H1 (cell line): ENCODE measurements at places on chromosomes 2 and 18.

DNA sequence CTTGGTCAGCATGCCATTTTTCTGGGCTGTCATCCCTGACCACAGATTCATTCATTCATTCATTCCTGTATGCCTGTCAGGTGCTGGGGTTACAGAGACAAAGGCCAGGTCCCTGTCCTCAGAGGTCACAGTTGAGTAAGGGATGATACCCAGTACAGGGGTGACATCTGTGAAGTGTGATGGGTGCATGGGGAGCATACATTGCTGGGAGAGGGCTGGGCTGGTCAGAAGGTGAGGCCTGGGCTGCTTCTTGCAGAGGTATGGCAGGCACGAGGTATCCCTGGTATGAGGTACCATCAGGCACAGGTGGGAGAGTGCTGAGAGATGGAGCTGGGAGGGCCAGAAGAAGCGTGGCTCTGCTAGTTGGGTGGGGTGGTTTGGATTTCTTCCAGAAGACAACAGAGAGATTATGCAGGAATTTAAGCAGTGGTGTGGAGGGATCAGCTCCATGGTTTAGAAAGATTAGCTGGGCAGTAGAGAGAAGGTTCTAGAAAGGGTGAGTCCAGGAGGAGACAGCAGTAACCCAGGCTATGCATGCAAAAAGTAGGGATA is 181.9 kb upstream of the HAAO start:
- DNase-seq = no peak

DNA sequence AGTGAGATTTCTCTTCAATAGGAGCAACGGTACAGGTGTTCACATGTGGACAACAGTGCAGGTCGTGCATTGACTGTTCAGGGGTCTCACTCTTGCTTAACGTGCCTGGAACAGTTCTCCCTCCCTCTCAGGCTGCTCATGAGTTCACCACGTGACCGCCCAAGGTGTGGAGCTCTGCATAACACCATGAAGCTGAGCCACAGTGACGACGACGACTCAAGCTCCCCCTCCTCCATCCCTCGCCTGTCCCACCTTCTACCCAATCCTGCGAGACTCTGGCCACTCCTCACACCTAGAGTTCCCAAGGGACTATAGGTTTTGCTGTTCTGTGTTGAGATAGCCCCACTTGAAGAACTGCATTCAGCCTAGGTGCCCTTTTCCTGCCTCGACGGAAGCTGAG is 42.8 kb downstream of the STK25 start:
- no peak for DNase-seq

DNA sequence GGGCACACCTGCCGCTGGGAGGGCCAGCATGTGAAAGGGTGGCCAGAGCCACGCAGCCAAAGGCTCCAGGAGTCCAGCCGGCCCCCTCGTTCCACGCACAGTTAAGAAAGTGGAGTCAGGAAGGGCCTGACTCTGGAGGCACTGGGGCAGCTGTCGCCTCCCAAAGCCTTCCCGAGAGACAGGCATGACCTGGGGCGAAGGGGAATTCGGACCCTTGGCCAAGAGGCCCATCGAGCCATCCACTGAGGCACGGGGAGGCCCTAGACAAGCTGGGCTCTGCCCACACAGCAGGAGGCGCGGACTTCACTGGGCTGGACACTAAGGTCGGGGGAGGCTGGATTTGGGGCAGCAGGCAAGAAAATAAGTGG is 38.5 kb upstream of the SNED1 start:
- DNase-seq = peak; percentile 44

- DNase-seq = no peak
These were observed 12.2 kb downstream of the SCN2A start for GRCh38 chr2:165251366-165251765.

DNA sequence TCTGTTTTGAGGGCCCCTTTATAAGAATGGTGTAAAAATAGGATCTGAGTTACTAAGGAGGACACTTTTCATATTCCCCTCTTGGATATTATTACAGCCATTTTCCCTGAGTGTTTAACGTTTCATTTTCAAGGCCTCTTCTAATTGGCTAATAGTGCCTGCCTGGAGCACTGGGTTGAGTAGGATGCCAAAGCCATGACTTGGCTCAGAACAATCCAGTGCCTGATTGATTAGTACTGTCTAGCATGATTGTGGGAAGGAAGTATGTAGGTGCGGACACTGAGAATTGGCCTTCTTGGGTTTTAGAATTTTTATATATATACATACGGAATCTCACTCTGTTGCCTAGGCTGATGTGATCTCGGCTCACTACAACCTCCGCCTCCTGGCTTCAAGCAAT is 66.1 kb downstream of the NAB1 start:
- DNase-seq = no peak
